ENCODE measurements at places on chromosomes 4 and X.

DNA sequence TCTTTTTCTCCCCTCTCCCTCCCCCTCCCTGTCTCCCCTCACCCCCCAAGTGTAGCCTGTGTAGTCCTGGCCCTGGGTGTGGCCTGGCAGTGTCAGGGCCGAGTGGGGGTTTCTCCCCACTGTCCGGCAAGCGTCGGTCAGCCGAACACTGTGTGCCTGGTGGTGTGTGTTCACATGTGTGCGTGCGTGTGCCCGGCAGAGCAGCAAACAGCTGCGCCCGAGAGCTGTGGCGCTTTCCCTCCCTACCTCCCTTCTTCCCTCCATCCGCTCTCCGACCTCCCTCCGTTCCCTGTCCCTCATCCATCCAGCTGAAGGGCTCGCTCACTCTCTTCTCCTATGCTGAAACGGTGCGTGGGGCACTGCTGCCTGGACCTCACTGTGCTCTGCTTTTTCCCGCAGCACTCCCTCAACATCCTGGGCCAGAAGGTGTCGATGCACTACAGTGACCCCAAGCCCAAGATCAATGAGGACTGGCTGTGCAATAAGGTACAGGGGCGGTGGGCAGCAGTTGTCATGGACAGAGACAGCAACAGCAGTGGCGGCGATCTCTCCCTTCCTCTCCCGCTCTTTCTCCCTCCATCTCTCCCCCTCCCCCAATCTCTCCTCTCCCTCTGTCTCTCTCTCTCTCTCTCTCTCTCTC, 17.4 kb upstream of the UBA1 start:
- DNase-seq, result no peak

GRCh38 chr4:108227923-108228322, 59.2 kb upstream of the LEF1 start:
- no peak for DNase-seq

DNA sequence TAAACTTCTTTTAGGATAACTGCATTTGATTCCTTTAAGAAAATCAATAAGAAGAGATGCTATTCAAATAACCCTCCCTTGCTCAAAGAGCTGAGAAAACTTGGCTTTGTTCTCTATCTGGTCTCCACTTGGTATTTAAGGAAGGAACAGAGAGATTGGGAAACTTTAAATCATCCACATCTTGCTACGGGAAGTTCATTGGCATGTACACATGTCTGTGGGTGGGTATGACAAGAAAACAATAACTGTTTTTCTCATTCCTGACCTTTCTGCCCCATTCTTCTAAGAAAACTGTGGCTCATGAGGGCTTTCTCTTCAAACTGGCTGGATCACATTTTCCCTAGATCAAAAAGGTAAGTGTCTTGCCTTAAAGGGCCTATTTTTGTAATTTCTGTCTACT, 6.0 kb downstream of the SEL1L3 start:
- no peak for DNase-seq

- DNase-seq, result no peak
Observed at GRCh38 chr4:37882665-37883296, 8.1 kb upstream of the TBC1D1 start.

DNA sequence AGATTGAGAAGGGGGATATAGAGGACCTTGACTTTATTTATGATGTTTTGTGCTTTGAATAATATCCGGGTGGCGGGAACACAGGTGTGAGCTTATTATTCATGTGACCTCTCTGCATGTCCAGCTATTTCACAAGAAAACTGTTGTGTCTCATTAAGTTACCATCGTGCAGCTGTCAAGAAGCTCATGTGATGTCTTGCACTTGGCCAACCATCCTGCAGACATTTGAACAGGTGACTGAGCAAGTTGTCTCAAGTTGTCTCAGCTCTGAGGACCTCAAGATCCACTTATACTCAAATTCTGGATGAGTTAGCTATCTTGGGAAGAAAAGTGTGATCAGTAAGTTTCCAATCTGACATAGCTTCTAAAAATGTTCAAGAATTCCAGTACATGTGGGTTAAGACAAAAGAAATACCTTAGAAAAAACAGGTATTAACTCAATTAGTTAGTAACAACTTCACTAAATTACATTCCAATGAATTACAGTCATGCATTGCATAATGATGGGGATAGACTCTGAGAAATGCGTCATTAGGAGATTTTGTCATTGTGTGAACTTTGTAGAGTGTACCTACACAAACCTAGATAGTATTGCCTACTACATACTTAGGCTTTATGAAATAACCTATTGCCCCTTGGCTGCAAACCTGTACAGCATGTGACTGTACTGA, 462.2 kb downstream of the INPP4B start:
- no peak for DNase-seq

DNA sequence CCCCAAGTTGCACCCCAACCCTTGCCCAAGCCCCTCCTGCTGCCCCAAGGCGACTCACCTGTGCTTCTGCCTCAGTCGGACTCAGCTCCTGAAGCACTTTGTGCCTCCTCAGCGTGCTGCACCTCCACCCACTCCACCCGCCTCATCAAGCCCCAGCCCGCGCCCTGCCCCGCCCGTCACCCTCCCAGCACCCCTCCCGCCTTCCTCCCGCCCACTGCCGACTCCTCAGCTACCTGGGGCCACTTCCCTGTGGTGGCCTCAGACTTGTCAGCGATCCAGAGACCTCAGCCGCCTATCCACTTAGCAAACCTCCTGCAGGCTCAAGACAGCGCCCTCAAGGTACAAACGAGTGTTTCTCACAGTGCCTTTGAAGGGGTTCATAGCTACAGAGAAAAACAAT, 19.6 kb upstream of the IQCM start:
- no peak for DNase-seq

- DNase-seq, result no peak
Observed at GRCh38 chr4:125626946-125627345, 312.2 kb downstream of the FAT4 start.
